Neural crest cell (in vitro differentiated cells): ENCODE measurements at places on chromosomes 12 and 14.

GRCh38 chr14:48527832-48528231 is 852.4 kb upstream of the MDGA2 start:
- no peak for DNase-seq

- no peak for DNase-seq
Observed at GRCh38 chr12:70254846-70255245, 11.6 kb downstream of the CNOT2 start.

GRCh38 chr12:96482086-96482485 is 7.3 kb upstream of the CFAP54 start:
- no peak for DNase-seq

DNA sequence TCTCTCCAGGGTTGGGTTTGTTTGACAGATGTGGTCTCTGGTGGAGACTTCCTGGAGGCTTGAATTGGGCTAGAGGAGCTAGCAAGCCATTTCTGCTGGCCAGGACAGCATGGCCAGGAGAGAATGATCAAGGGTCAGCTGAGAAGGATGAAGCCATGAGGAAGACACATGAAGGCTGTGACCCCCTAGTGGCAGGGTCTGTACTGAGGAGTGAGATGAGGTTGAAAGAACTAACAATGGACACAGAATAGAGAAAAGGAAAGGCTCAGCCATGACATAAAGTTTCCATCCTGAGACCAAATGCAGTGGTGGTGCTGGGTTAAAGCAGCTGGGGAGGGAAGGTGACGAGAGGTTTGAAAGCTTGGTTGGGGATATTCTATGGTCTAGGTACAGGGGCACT is 89.9 kb downstream of the NT5DC3 start:
- DNase-seq: no peak

DNA sequence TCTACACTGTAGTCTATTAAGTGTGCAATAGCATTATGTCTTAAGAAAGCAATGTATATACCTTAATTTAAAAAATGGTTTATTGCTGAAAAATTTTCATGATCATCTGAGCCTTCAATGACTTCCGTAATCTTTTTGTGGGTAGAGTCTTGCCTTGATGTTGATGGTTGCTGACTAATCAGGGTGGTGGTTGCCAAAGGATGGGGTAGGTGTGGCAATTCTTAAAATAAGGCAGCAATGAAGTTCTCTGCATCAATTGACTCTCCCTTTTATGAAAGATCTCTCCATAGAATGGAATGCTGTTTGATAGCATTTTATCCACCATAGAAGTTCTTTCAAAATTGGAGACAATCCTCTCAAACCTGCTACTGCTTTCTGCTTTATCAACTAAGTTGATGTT is 41.1 kb downstream of the BBS10 start:
- no peak for DNase-seq

DNA sequence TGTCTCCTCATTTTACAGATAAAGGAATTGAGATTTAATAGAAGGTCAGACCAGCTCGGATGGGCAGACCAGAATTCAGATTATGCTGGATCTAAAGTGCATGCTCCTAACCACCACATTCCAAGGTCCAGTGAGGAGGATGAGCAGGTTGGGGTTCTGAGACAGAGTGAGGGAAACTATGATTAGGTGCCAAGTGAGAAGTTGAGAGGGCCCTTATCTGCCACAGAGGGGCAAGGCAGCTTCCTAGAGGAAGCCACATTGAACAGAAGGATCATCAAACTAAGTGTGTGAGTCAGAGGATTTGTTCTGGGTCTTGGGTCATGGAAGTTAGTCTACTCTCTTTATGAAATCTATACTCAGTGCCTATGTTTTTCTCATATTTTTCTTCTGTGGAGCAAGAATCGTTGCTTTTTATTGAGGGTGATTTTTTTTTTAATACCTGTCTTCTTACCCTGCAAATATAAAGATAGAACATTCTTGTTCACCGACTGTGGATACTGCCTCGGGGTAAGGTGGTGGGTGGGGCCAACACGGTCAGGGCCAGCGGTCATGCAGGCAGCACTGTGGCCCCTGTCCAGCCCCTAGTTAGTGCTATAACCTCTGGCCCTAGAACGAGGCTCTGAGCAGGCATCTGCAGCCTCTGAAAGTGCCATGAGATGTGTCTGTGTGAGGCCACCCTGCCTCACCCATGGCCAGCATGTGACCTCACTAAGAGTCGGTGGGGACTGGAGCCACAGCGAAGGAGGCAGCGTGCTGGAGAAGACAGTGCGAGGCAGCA is 55.6 kb upstream of the PTHLH start:
- DNase-seq: no peak

GRCh38 chr12:131806674-131807073 is 21.5 kb upstream of the MMP17 start:
- DNase-seq: no peak

DNA sequence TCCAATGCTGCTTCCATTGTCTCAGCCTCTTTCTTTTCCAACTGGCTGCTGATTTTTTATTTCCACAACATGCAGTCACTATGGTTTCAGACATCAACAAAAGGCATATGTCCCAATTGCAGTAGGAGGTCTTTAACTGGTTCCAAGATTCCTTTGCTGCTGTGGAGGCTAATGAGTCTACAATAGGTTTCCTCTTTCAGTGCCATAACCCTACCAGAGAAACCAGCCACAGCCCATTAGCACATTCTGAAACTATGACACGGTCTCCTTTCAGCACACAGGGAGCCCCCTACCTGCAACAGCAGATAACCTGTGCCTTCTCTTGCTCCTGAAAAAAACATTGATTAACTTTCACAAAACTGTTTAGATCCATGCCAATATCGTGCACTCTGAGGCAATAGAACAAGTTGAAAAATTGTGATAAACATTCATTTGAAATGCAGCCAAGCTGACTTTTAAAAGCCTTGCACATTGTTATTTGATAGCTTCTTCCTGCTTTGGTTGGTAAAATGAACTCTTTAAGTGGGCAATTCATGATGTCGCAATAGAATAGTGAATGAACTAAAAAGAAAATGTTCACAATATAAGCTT is 32.4 kb downstream of the PLEKHG7 start:
- DNase-seq: no peak

GRCh38 chr14:76786601-76787000 is 25.3 kb downstream of the VASH1 start:
- no peak for DNase-seq

- no peak for DNase-seq
Observed at GRCh38 chr12:74381958-74382357, 155.7 kb upstream of the ATXN7L3B start.

DNA sequence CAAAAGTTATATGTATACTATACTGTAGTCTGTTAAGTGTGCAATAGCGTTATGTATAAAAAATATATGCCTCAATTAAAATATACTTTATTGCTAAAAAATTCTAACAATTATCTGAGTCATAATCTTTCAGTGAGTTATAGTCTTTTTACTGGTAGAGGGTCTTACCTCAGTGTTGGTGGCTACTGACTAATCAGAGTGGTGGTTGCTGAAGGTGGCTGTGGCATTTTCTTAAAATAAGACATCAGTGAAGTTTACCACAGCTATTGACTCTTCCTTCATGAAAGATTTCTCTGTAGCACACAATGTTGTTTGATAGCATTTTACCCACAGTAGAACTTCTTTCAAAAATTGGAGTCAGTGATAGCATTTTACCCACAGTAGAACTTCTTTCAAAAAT is 23.4 kb downstream of the POLR3B start:
- DNase-seq: no peak

DNA sequence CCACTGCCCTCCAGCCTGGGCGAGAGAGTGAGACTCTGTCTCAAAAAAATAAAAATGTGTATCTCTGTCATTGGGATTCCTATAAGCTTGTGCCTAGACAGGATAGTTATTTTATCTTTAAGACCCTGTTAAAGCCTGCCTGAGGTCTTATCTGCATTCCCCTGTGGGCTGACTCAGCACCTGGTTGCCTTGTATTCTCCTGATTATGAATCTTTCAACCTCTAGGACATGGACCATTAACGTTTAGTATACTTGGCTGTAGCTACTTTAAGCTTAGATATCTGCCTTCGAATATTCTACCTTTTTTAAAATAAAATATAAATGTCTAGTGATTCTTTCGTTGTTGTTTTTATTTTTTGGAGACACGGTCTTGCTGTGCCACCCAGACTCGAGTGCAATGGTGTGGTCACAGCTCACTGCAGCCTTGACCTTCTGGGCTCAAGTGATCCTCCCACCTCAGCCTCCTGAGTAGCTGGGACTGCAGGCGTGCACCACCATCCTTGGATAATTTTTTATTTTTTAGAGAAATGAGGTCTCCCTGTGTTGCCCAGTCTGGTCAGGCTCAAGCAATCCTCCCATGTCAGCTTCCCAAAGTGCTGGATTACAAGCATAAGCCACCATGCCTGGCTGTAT is 41.3 kb downstream of the RESF1 start:
- no peak for DNase-seq

DNA sequence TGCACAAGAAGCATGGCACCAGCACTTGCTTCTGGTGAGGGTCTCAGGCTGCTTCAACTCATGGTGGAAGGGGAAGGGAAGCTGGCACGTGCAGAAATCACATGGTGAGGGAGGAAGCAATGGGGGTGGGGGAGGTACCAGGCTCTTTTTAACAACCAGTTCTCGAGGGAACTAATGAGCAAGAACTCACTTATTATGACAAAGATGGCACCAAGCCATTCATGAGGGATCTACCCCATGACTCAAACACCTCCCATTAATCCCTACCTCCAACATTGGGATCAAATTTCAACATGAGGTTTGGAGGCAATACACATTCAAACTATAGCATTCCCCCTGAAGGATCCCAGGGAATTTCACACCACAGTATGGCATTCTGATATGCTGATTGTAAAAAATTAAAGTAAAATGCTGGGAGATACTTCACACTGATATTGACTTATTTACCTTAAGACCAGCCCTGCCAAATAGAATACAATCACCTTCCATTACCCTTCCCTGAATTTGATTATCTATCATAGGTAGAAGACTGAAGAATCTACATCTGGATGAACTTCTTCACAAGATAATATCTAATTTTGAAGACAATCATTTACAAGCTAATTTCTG is 201.7 kb upstream of the PLXNC1 start:
- DNase-seq: no peak

GRCh38 chr12:89020689-89021088 is 331.6 kb downstream of the DUSP6 start:
- DNase-seq: no peak

DNA sequence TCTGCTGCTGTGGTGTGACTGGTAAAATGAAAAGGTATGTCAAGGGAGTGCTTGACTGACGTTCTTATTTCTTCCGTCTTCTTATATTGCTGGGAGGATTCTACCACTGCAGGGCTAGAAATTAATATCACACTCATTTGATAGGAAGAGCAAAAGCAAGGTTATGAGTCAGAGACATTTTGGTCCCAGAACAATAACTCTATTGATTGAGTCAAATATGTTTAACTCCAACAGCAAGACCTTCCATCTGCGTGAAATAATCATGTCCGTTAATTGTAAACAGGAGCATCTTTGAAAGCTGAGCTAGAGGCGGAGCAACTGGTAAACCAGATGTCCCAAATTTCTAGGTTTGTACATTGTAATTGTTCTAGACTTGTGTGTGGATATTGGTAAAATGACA is 1293.6 kb downstream of the AACS start:
- DNase-seq: no peak

DNA sequence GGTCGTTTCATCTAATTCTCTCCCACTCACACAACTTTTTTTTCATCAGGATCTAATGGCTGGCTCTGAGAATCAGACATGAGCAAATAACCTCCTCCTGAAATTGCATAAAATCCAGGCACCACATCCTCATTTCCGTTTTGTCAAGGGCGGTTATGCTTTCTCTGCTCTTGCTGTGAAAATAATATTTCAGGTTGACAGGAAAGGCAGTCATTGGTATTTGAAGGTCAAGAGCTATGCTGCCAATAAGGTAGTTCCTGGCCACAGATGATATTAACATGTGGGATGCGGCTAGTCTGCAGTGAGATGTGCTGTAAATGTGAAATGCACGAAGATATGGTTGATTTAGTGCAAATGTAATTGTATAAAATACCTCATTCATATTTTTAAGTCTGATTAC is 870.2 kb upstream of the TMEM132C start:
- DNase-seq: no peak

DNA sequence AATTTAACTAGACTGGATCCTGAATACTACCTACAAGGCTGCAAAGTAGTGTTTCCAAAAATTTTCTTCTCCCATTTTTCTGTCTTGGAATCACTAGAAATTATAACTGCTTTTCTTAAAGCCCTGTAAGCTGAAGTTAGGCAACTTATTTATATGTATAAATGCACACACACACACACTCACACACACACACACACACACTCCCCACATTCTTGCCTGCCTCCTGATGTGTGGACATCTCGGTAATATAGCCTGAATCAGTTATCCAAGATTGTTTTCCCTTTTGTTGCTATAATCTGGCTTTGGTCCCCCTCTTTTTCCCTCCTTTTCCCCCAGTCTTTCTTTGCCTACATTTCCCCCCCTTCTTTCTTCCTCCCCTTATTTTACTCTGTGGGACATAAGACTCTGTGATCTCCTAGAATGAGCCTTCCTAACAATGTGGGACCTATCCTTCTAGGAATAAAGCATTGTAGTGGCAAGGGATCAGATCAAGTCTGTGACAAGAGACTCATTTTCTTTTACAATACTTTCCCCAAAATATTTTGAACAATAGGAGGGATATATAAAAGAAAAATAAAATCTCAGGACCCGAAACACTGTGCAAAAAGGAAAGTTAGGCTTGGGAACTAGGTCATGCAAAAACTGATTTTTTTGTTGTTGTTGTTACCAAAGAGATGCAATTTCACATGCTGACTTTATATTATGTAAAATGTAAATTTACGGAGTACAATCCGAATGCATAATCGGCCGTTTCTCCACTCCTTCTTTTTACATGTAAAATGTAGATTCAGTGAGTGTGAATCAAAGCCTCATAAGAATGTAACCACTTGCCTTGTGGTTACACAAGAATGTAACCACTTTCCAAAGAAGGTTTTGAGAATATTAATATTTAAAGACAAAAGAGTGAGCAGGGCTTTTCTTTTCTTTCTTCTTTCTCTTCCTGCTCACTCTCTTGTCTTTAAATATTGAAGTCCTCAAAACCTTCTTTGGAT is 26.3 kb upstream of the CD69 start:
- no peak for DNase-seq

GRCh38 chr12:880656-881055 is 68.8 kb downstream of the RAD52 start:
- no peak for DNase-seq

DNA sequence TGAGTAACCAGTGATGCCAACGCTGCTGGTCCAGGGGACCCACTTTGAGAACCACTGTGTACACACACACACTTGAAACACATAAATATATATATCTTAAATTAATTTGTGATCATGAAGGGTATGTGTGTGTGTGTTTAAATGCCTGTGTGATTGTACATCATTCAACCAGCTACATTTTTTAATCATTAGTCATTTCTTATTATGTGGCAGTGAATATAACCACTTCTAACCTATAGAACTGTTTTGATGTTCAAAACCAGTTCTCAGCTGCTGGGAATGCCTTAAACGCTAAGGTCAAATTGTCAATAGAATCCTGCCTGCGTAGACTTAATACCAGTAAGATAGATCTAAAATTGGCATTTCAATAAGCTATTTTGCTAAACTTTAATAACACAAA is 330.0 kb downstream of the SYT1 start:
- no peak for DNase-seq
